ENCODE measurements at places on chromosomes 6 and 20. TPM values are rescaled to one million over a fixed set of nuclear protein-coding genes. Genes with fewer than 3 reads are reported as not detected.

- no peaks in the 10 kb centered on the region for H3K4me1 ChIP-seq
- no peaks in the 10 kb centered on the region for H3K27me3 ChIP-seq
- no peak overlapping the region for H3K4me3 ChIP-seq
- peak; percentile 44 for DNase-seq
- H3K36me3 ChIP-seq, result no peaks in the 10 kb centered on the region
- H3K27ac ChIP-seq, result no peak overlapping the region
These were observed 98.0 kb downstream of the ANKRD6 start for GRCh38 chr6:89530982-89531381.

Gene SLX4IP
- total RNA-seq, result 3.0 TPM

- H3K27me3 ChIP-seq, result no peaks in the 10 kb centered on the region
- peak overlapping the region; percentile 60 for H3K27ac ChIP-seq
- DNase-seq, result no peak
- H3K36me3 ChIP-seq, result no peaks in the 10 kb centered on the region
These were observed 61.6 kb downstream of the KCNB1 start for GRCh38 chr20:49420811-49421295.

Gene ULBP2
- total RNA-seq, result not detected

DNA sequence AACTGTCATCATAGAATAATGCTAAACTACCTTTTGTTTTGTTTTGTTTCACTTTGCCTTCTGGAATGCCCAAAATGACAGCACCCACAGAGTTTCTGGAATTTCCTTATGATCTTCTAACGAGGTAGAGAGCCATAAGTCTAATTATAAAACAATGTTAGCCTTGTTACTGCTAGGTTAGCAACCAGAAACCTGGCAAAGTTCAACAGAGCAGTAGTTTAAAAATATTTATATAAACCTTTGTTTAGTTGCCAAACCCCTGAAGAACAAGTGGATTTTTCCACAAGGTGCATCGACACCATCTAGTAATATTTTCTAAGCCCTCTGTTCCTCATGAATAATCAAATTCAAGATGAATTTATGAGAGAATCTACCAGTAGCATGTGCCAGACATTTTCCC, 27.6 kb upstream of the IPCEF1 start:
- DNase-seq, result no peak
- peaks cover 9% of the 10 kb centered on the region for H3K4me1 ChIP-seq
- no peak overlapping the region for H3K4me3 ChIP-seq
- no peaks in the 10 kb centered on the region for H3K27me3 ChIP-seq
- no peak overlapping the region for H3K27ac ChIP-seq

GRCh38 chr6:165920896-165921671, 246.6 kb downstream of the TBXT start:
- H3K4me1 ChIP-seq, result no peaks in the 10 kb centered on the region
- H3K27ac ChIP-seq, result no peak overlapping the region
- no peak for DNase-seq

- H3K27ac ChIP-seq, result no peak overlapping the region
- H3K36me3 ChIP-seq, result no peaks in the 10 kb centered on the region
- H3K4me1 ChIP-seq, result no peaks in the 10 kb centered on the region
- H3K27me3 ChIP-seq, result no peaks in the 10 kb centered on the region
- H3K4me3 ChIP-seq, result no peak overlapping the region
These were observed 22.2 kb upstream of the ADGRG6 start for GRCh38 chr6:142279350-142280180.
